ENCODE measurements at places on chromosomes 11 and 22.

- DNase-seq = peak; percentile 78
These were observed 12.9 kb downstream of the TSPAN32 start for GRCh38 chr11:2314525-2315394.

DNA sequence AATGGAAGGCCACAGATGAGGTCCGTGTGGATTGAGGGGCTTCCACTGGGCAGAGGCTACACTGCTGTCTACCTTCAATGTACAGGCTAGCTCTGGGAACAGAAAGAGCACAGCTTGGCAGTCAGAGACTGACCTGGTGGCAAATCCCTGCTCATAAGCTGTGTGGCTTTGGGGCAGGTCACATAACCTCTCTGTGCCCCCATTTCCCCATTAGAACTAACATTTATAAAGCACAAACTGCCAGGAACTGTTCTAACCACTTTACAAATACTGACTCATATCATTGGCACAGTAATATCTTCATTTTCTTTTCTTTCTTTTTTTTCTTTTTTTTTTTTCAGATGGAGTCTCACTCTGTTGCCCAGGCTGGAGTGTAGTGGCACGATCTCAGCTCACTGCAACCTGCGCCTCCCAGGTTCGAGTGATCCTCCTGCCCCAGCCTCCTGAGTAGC lies 3.1 kb downstream of the FOSL1 start:
- DNase-seq = no peak

DNA sequence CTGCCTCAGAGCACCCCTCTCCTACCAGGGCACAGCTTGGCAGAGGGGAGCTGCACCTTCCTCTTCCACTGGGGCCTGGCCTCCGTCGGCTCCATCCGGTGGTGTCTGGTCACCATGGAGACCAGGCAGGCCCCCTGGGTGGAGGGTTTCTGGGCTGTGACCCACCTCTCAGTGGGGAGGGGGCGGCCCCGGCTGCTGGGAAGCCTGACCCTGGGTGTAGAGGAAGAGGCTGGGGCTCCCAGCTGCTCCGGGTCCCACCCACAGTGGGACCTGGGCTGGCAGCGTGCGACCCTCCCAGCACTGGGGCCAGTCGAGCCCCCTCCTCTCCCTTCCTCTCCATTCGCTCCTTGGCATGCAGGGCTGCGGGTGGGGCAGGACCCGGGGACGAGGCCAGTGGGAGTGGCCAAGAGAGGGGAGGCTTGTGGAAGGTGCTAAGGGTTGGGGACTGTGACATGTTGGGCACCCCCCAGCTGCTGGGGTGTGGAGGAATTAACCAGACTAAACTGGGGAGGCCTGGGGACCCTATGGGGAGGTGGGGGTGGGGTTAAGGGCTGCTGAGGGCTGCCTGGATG lies 46.8 kb downstream of the BRSK2 start:
- DNase-seq = no peak

GRCh38 chr11:22456993-22457762 lies 119.0 kb downstream of the SLC17A6 start:
- DNase-seq = no peak

DNA sequence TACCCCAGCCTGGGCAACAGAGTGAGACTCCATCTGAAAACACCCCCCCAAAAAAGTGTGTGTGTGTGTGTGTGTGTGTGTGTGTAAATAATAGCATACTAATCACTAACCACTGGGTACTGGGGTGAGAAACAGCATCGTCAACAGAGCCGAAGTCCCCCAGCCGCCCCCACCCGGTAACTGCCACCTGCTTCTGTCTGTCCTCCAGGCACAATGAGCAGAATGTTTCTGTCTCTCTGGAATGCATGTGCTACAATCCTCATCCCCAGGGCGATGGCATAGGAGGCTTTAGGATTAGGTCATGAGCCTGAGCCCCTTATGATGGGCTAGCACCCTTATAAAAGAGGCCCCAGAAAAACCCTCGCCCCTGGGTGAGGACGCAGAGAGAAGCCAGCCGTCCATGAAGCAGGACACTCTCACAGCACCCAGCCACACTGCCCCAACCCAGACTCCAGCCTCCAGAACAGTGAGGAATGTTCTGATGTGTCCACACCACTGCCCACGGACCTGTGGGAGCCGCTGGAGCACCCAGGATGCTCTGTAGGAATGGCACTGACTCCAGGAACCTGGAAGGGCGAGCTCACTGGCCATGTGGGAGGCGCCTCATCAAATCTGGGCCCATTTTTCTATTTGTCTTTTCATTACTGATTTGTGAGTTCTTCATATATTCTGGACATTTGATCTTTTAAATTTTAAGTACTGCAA lies 9.9 kb downstream of the TTLL8 start:
- no peak for DNase-seq

- no peak for DNase-seq
These were observed 42.5 kb downstream of the INSC start for GRCh38 chr11:15157181-15157580.

DNA sequence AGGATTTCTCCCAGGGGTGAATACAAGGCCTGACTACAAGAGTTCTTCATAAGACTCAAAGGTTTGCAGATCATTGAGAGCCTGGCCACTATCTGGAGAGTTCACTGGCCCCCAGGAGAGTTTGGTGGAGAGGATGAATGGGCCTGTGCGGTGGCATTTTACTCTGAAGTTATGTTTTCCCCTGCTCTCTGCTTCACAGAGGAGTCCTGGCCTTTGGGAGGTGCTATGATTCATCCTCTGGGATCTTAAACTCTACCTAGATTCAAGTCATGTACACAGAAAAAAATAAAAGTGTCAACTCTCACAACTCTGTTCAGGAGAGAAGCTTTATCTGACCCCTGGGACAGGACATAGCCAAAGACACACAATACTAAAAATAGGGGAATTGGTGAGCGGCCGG lies 159.1 kb upstream of the CARD18 start:
- DNase-seq = no peak

DNA sequence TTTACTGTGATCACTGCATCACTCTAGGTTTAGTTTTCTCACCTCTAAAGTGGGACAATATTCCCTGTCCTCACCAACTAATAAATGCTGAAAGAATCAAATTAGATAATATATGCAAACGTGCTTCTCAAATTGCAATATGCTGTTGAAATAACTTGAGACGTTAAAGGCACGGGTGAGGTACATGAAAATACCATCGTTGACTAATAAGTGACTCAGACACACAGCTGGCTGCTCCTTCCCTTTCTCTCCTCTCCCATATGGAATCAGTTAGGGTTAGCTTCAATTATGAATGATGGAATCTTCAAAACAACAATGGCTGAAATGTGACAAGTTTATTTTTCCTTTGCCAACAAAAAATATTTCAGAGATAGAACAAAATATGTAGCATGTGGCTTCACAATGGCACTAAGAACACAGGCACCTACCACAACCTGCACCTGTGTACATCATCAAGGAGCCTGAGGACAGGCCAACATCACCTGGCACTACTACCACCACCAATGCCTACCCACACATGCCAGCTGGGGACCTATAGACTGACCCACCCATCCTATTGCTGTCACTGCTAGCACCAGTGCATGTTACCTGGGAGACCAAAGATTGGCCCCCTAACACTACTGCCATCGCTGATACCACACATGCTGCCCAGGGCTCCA lies 13.7 kb downstream of the GDPD4 start:
- DNase-seq = no peak

GRCh38 chr11:134417871-134418840 lies 6.1 kb upstream of the B3GAT1 start:
- DNase-seq = no peak

DNA sequence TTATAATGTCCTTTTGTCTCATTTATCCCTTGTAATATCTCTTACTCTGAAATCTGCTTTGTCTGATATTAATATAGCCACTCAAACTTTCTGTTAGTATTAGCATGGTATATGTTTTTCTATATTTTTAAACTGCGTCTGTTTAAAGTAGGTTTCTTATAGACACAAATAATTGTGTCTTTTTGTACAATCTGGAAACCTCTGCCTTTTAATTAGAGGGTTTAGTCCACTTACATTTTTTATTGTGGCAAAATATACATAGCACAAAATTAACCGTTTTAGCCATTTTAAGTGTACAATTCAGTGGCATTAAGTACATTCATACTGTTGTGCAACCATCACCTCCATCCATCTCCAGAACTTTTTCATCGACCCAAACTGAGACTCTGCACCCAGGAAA lies 28.6 kb downstream of the PARVG start:
- DNase-seq = no peak

DNA sequence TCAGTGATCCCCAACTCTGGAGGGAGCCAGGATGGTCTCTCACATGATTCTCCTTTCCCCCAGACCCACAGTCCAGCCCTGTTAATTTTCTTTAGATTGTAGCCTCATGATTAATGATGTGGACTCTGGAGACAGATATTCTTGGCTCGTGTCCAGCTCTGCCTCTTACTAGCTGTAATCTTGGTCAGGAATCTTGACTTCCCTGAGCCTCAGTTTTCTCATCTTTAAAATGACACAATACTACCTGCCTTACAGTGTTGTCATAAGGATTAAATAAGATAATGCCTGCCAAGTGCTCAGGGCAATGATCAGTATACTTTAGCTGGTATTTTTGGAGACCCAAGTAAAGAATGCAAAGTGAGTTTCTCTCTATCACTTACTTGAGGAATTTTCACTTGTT lies 60.0 kb downstream of the SPECC1L start:
- DNase-seq = no peak

DNA sequence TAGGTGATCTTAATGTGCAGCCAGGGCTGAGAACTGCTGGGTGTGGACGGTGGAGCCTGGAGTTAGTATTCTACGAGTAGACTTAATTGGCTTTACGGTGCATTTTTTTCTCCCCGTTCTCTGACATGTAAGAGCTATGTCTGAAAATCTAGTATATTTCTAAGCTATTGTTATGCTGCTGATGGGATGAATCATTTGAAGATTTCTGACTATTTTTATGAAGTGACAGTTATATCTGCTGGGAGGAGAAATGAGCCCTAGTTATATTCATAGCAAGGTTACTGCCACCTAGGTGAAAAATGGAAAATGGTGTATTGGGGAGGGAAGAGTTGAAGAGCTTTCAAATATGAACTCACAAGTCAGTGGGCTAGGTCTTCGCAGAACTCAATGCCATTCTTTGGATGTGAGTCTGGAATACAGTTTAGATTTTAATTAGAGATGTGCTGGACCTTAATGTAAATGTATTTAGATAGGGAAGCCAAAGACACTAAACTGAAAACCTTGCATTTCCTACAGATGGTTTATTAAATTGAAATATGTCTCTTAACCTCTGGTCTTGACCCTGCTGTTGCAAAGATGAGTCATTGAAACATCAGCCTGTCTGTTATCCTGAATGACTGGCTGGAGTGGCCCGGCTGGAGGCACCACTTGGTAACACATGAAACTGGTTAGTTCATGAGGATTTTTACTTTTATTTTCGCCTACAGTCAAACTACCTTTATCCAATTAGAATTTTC lies 293.7 kb downstream of the DDX10 start:
- DNase-seq = no peak

GRCh38 chr11:22430141-22430541 lies 92.0 kb downstream of the SLC17A6 start:
- no peak for DNase-seq

GRCh38 chr11:67057205-67057672 lies 592 bp downstream of the RHOD start:
- no peak for DNase-seq

GRCh38 chr11:43868852-43869567 lies 11.6 kb upstream of the ALKBH3 start:
- no peak for DNase-seq

DNA sequence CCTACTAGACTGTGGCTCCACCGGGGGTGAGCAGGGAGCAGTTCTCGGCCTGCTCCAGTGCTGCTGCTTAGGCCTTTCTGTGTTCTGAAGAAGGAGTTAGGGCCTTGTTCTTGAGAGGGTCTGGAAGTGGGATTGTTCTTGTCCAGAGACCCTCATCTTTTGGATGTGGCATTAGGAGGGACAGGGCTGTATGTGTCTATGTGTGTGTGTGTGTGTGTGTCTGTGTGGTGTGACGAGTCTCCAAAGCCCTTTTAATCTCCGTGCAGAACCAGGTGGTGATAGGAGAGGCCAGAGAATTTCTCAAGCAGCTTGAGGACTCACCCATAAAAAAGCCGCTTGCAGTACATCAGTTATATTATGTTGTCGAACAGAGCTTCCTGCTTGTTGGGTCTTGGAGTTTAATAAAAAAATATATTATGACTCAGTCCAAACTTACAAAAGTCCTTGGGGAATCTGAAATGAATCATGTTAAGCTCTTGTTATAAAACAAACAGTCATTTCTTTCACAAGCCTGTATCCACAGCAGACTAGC lies 196.5 kb downstream of the TENM4 start:
- DNase-seq = no peak

DNA sequence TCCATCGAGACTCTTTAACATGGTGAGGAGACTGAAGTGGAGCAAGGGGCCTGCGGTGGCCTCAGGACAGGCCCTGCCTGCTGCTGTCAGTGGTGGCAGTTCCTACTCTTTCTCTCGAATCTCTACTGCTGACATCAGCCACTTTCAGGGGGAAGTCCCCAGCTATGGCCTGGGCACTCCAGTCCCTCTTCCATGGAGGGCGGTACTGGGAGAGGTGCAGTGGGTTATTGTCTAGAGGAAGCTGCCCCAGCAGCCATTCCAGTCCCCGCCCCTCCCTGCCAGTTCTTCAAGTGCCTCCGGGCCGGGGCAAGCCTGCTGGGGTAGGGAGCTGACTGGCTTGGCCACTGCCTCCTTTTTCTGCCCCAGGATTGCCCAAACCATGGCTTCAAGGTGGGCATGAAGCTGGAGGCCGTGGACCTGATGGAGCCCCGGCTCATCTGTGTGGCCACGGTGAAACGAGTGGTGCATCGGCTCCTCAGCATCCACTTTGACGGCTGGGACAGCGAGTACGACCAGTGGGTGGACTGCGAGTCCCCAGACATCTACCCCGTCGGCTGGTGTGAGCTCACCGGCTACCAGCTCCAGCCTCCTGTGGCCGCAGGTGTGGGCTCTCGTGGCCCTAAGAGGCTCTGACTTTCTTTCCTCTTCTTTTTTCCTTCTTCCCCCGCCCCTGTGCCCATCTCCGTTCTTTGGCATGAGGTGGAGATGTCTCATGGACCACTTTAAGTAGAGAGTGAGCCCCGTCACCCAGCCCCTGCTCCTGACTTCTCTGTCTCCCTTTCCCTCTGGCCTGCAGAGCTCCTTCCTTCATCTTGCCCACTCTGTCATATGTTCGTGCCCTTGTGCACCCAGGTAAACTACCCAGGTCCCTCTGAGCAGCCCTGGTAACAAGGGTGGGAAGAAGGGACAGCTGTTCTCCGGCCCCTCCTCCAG lies 13.7 kb downstream of the CHADL start:
- DNase-seq = peak; percentile 29

- no peak for DNase-seq
These were observed 255.5 kb downstream of the TENM4 start for GRCh38 chr11:79185351-79185750.

- DNase-seq = no peak
These were observed 34.1 kb upstream of the CALCA start for GRCh38 chr11:15006139-15006759.

- DNase-seq = peak; percentile 58
These were observed 18.8 kb downstream of the DDX25 start for GRCh38 chr11:125923012-125923579.

GRCh38 chr11:19389787-19390303 lies 149.1 kb upstream of the E2F8 start:
- no peak for DNase-seq
